IgD-negative memory B cell (primary cell): ENCODE measurements at places on chromosomes 6 and 20. TPM values are rescaled to one million over a fixed set of nuclear protein-coding genes. Genes with fewer than 3 reads are reported as not detected.

Gene NRSN1
- polyA plus RNA-seq, result not detected

Gene F13A1
- 3.7 TPM for polyA plus RNA-seq

Gene CGA
- not detected for polyA plus RNA-seq

Gene DST
- not detected for polyA plus RNA-seq

Gene FLRT3
- not detected for polyA plus RNA-seq

Gene PACRG
- not detected for polyA plus RNA-seq

Gene DLK2
- polyA plus RNA-seq, result not detected

Gene RSPH4A
- not detected for polyA plus RNA-seq

Gene NCOA3
- polyA plus RNA-seq, result 64.7 TPM
